Fibroblast of villous mesenchyme (primary cell): ENCODE measurements at places on chromosomes 5 and 9.

- no peak for DNase-seq
Observed at GRCh38 chr9:110121170-110121569, 86.8 kb downstream of the C9orf152 start.

- DNase-seq = no peak
Observed at GRCh38 chr5:54362992-54363625, 52.7 kb upstream of the ARL15 start.

GRCh38 chr9:32426278-32426939 is 42.0 kb downstream of the ACO1 start:
- peak; percentile 100 for DNase-seq

DNA sequence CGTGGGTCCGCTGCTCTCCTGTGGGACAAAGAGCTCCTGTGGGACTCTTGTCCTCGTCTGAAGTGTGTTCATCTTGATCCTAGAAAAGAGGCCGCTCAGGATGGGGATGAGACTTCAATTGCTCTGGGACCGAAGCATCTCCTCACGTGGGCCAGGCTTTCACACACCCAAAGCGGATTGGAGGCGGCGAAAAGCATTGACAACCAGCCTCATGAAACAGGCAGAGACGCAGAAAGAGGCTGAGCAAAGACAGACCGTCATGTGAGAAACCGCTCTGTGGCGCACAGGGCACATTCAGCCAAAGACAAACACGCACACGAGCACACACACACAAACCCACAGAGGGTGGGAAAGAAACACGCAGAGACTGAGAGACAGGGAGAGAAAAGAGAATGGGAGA is 479.5 kb downstream of the SPATA31A7 start:
- DNase-seq = no peak
